GM20000 (cell line): ENCODE measurements at places on chromosomes 3 and 15.

DNA sequence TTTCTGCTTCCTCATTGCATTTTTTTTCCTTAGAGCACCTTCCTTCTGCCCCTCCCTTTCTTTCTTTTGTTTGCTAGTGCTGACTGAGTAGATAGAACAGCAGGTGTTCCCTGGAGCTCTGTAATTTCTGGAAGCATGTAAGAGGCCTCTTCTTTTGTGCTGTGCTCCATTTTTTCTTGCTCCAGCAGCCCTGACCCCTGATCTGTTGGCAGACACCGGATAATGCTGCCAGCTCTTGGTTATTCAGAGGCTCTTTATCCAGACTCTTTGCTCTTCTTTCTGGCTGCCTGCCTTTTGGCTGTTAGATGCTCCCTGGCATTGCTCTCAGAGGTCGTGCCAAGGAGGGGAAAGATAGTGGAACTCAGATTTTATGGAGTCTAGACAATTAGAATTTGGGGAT is 104.4 kb upstream of the RBMS3 start:
- DNase-seq: no peak

DNA sequence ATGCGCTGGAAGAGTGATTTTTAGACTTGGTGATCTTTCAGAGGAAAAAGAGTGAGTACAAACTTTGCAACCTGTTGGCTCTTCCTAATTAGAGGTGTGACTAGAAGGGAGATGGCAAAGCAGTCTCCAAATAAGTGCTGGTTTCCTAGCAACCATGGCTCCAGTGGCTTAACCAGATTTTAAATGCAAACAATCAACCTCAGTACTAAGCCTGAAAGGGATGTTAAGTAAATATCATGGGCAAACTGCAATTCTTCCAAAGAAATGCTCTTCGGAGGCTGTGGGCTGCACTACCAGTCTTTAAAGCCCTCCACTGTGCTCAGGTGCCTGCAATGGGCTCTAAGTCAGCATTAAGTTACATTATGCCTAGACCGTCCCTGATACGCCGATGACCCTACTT is 678.1 kb upstream of the CCDC54 start:
- DNase-seq: no peak

- no peak for DNase-seq
Measured at GRCh38 chr15:60419753-60420152, 22.0 kb upstream of the ANXA2 start.

DNA sequence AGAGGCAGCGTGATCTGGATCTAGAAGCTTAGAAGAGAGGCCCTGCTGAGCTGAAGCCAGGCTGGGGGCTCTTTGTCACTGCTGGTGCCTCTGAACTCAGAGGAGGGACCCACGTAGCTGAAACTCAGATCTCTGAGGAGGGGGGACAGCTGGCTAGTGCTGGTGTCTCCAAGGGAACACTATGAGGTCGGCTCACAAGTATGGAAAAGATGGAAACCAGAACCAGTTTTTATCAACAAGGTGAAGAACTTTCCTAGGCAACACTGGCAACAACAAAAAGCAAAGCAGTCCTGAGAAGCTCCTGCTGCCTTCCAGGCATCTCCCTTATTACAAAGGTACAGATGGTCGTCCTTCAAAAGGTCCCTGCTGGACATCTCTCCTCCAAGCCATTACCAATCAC is 27.0 kb upstream of the FSTL1 start:
- no peak for DNase-seq

DNA sequence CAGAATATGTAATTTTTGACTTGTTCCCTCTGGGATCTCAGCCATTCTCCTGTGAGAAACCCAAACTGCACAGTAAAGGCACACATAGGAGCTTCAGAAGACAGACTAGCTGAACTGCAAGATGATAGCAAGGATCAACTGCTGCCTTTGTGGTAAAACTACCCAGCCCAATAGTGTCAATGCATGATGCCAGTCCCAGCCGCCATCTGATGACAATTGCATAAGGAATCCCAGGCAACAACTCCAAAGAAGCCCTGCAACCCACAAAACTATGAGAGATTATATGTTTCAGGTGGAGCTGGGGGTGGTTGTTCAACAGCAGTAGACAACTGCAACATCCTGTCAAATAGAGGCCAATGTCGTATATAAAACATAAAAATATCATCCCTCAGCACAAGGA is 192.4 kb upstream of the ARPP21 start:
- DNase-seq: no peak

- no peak for DNase-seq
Measured at GRCh38 chr3:177471733-177472480, 274.6 kb upstream of the TBL1XR1 start.

GRCh38 chr15:85564686-85565085 is 184.3 kb downstream of the AKAP13 start:
- no peak for DNase-seq

GRCh38 chr3:8743021-8743601 is 9.5 kb downstream of the CAV3 start:
- no peak for DNase-seq

GRCh38 chr15:33675246-33675645 is 293.1 kb upstream of the CHRM5 start:
- peak; percentile 55 for DNase-seq

- DNase-seq: no peak
Measured at GRCh38 chr3:151770956-151771355, 37.2 kb downstream of the AADACL2 start.
